Adipose tissue (tissue), 3 donors: ENCODE measurements at places on chromosomes 3 and 15. TPM values are rescaled to one million over a fixed set of nuclear protein-coding genes. Genes with fewer than 3 reads are reported as not detected.

The BCHE gene
- polyA plus RNA-seq, result 1.1 TPM

The INKA1 gene
- polyA plus RNA-seq, result 4.2 TPM

The ZNF662 gene
- 2.7 TPM for polyA plus RNA-seq

The FSIP1 gene
- 0.42 TPM for polyA plus RNA-seq

The CYP8B1 gene
- not detected for polyA plus RNA-seq

The C3orf52 gene
- 10.8 TPM for polyA plus RNA-seq

The TGM4 gene
- polyA plus RNA-seq, result not detected

The HGD gene
- 1.9 TPM for polyA plus RNA-seq

The PPP1R14D gene
- polyA plus RNA-seq, result 1.2 TPM

The IQCF5 gene
- not detected for polyA plus RNA-seq

The NRROS gene
- 3.4 TPM for polyA plus RNA-seq

The IQCH gene
- polyA plus RNA-seq, result 0.90 TPM
